Karpas-422 (cell line): ENCODE measurements at places on chromosomes 12 and 14. TPM values are rescaled to one million over a fixed set of nuclear protein-coding genes. Genes with fewer than 3 reads are reported as not detected.

DNA sequence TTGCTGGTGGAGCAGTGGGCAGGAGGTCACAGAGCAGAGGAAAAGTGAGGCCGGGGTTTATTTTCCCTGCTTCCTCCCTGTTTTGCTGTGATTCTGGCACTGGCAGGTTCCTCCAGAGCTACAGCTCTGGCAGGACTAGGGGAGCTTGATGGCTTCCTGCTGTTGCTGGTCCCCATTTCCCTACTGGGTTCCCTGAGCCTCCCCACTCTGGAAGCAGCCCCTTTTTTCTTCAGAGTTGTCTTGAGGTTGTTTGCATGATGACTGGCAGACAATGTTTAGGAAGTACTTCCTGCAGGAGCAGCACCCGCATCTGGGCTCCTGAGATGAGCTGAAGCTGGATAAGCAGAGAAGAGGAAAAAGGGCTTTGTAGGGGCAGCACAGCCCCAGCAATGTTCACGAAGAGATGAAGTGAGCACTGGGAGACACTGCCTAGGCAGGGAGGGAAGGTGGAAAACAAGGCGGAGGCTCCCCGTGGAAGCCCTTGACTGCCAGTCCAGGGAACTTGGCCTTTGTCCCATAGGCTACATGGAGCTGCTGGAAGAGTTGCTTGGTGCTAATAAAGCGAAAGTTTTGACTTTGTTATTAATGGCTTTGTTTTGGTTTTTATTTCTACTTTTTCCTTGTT lies 126.9 kb downstream of the SLC38A6 start:
- DNase-seq = no peak

GRCh38 chr14:85063747-85064146 lies 466.2 kb upstream of the FLRT2 start:
- DNase-seq = peak; percentile 45

DNA sequence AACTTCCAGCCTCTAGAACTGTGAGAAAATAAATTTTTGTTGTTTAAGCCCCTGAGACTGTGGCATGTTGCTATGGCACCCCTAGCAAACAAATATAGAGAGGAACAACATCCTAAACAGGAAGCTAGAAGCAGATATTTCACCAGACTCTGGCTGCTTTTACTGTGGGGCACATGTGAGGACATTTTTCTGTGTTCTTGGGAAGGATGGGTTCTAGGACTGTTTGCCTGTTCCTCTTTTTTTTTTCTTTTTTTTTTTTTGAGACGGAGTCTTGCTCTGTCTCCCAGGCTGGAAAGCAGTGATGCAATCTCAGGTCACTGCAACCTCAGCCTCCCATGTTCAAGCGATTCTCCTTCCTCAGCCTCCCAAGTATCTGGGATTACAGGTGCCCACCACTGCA lies 4.2 kb upstream of the HRK start:
- no peak for DNase-seq

GRCh38 chr14:70663707-70664179 lies 22.0 kb downstream of the TTC9 start:
- DNase-seq = no peak

GRCh38 chr12:55019784-55020183 lies at the start of gene NEUROD4:
Gene NEUROD4 (plus strand): TSS chr12:55019974. CDS start chr12:55026440, 6,466 bp downstream.
- DNase-seq = no peak

- no peak for DNase-seq
These were observed 464.5 kb downstream of the EGLN3 start for GRCh38 chr14:33486332-33486890.

GRCh38 chr12:70244409-70244808 lies 1.2 kb downstream of the CNOT2 start:
- DNase-seq = peak; percentile 66

DNA sequence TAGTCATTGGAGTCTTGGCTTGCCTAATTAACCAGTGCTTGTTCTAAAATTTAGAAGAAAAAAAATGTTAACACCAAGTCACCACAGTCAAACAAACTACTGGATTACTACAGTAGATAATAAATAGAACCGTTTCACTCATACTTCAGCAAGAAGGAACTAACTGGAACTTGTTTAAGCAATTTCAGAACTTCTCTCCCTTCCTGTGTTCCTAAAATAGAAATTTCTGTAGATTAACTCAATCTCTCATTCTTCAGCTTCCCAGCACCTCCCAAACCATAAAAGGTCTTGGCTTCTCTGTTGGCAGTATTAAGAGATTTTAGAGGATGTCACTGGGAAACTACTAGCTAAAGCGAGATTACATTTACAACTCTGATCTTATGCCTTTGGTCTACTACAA lies 18.6 kb downstream of the GNS start:
- DNase-seq = no peak

DNA sequence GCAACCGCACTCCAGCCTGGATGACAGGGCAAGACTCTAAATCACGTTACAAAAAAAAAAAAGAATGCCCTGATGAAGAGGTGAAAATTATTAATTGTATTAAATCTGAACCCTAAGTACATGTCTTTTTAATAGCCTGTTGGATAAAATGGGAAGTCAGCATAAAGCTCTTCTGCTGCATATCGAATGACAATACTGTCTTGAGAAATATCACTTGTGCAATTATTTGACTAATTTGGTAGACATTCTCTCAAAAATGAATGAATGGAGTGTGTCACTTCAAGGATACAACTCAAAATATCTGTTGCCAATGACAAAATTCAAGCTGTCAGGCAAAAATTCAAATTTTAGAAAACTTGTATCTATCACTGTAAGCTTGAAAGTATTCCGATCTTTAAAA lies 38.9 kb downstream of the DNAI7 start:
- no peak for DNase-seq

DNA sequence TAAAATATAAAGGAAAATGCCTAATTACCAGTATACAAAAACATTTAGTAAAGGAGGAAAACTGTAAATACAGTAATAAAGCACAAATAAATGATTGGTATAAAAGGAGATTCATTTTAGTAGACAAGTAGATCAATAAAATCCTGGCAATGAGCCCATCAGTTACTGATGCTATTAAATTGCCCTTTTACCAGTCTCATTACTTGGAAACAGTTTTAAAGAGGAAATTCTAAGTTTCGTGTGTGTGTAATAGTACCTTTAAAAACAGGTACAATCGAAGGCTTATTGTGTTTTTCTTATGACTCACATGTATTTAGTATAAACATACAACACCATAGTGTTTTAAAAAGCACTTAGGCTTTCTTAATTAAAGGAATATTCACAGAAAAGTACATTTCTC lies 46.4 kb upstream of the SYT10 start:
- DNase-seq = no peak

GRCh38 chr14:22491683-22492621 lies 97.1 kb downstream of the DAD1 start:
- no peak for DNase-seq

- DNase-seq = no peak
These were observed 45.4 kb upstream of the FGF6 start for GRCh38 chr12:4490973-4491372.

DNA sequence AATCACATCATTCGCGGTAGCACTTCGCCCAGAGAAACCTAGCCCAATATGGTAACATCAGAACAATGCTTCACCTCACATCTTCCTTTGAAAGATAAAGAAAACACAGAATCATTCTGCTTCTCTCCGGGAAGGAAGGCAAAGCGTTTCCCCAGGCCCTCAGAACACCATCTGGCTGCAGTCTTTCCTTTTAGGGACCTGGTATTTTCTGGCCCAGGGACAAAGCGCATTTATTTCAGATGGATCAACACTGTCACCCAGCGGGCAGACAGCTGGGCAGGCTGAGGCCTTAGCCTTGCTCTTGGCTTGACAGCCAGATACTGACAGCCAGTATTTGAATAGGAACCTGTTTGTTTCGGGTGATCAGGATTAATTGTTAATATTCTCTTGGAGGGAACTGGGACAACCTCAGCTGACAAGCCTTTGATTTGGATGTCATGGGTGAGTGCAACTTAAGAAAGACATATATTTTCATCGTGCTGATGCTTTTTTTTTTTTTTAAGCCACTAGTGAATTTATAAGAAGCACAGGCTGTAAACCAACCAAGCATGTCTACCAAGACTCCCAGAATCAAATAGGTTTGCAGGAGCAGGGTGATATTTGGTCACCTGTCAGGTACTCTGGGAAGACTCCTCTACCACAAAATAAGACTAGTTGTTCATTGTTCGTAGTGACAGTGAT lies 118.9 kb downstream of the VEZT start:
- DNase-seq = peak; percentile 96

GRCh38 chr14:101181446-101182313 lies 278.2 kb upstream of the RTL1 start:
- DNase-seq = no peak

GRCh38 chr14:90648421-90648820 lies 167.8 kb downstream of the TTC7B start:
- DNase-seq = no peak

DNA sequence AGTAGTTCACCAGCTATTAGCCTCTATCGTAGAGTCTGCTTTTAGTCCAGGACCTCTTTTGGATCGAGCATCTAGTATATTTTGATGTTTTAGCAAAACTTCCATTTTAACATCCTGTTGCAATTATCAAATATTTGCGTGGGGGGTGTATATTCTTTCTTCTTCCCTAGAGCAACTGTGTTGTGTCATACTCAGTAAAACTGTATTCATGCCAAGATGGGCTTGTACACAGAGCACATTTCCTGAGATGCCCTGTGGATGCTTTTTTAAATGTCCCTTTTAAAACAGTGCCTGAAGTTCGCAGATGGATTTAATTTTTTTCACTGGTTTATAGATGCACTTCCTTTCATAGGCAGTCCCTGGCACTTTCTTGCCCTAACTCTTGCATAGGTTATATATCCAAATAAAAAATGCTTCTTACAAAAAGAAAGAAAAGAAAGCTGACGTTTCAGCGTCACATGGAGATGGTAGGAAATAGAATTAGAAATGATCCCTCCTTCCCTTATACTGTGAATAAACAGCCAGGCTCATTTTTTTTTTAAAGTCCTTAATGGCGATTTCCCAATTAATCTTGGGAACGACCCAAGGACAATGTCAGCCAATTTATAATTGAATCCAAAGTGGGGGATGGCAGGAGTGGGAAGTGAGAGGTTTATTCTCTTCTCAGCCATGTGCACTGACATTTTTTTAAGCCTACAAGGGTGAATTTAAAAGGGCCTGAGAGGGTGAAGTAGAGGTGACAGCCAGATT lies 247.0 kb downstream of the SLC41A2 start:
- DNase-seq = no peak

DNA sequence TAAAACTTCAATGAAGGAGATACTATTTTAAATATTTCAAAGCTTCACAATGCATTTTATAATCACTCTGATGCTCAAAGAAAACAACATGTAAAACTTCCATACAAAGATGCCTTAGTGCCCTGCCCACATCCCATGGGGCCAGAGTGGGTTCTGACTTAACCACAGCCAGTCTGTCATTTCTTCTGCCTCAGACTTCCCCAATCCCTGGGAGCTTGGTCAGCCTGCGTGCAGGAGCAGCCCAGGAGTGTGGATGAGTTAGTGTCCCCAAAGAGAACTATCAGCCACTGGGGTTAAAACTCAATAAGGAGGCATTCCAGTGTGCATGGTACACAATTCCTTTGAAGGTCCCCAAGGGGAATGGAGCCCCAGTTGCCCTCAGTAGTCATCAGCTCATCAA lies 100.3 kb downstream of the PTCSC3 start:
- DNase-seq = no peak

DNA sequence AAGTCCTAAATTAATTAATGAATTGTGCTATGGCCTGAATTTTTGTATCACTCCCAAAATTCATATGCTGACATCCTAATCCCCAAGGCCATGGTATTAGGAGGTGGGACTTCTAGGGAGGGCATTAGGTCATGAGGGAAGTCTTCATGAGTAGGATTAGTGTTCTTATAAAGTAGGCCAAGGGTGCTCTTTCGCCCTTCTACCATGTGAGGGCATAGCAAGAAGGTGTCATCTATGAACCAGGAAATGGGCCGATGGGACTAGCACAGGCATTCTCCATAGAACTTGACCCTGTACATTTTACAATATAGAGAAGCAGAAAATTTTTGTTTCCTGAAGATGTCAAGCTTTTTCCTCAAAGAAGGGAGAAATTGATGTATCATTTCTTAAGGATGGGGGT lies 12.5 kb downstream of the SYT10 start:
- DNase-seq = peak; percentile 65

GRCh38 chr12:57511588-57512325 lies 8.6 kb downstream of the DDIT3 start:
- no peak for DNase-seq

The NELL2 gene
- total RNA-seq = 188 and 207 TPM in 2 replicates

The FICD gene
- 4.0 and 5.5 TPM in 2 replicates for total RNA-seq

The GPR162 gene
- total RNA-seq = not detected in 2 replicates

The SLC39A2 gene
- not detected in 2 replicates for total RNA-seq

The OR6C2 gene
- not detected in 2 replicates for total RNA-seq

The MFAP5 gene
- total RNA-seq = not detected in 2 replicates

The COX8C gene
- not detected in 2 replicates for total RNA-seq

The GYS2 gene
- not detected in 2 replicates for total RNA-seq

The TMTC1 gene
- not detected in 2 replicates for total RNA-seq

The KLRK1 gene
- not detected in 2 replicates for total RNA-seq

The HOXC10 gene
- not detected in 2 replicates for total RNA-seq

The HCFC2 gene
- 9.6 and 17.2 TPM in 2 replicates for total RNA-seq

The CEP128 gene
- 28.3 and 29.3 TPM in 2 replicates for total RNA-seq

The KRT77 gene
- total RNA-seq = not detected in 2 replicates

The SERPINA9 gene
- total RNA-seq = 164 and 182 TPM in 2 replicates
